ENCODE measurements at places on chromosomes 2 and 18.
A peak's percentile ranks its signal among the peaks of the same experiment; 100 is the strongest.

GRCh38 chr2:226799976-226800940, 638 bp upstream of the IRS1 start:
- DNase-seq: peak; percentile 35

DNA sequence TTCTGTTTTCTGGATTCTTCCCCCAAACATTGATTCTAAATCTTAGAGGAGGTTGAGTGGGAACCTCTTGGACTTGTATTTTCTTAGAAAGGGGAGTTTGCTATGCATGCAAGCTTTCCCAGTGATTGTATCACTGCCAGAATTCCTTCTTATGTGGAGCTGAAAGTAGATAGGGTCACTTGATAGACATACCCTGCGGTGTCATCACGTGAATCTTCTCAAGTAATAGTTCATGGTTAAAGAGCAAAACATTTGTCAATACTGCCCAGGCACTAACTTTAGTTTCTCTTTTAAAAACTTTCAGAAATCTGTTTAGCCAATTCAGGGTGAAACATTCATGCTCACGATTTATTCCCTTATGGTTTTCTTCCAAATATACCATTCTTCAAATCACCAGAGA, 6.4 kb downstream of the PMAIP1 start:
- DNase-seq: no peak

- DNase-seq: peak; percentile 92
These were observed 54.6 kb upstream of the GPR17 start for GRCh38 chr2:127591221-127591923.

DNA sequence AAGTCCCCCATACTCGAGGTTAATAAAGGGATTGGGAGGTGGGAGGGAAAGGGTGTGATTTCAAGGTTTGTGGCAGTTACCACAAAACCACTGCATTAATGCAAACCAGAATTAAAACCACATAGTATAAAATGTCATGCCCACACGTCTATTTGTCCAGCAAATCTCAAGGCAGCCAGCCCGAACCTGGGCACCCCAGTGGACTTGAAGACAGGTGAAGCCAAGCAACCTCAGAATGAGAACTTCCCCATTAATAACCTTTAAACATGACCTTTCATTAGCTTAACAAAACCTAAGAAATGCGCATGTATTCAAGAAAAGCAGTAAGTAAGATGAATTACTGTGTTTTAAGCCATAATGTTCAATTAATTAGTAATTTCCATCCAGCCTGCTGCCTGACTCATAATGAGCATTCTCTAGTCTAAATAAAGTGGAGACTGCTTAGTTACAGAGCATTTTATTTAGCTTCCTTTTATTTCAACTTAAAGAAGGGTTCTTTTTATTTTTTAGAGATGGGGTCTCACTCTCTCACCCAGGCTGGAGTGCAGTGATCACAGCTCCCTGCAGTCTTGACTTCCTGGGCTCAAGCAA, 229.6 kb downstream of the FAM210A start:
- DNase-seq: no peak

DNA sequence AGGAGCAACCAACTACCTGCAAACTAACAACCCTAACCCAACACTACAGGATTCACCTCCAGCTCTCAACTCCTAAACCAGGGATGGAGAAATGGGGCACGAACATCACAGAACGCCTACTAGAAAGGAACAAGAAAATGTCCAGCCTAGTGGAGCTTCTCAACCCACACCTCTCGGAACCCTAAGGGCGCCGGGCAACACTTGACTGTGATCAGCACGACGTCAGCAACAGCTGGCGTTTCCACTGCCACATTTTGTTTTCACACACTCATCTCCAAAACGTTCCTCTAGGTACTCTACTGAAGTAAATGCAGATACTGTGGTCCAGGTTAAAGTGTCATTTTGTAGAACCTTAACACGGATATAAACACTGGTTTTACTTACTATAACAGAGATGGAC, 4.2 kb downstream of the RNASEH1 start:
- DNase-seq: no peak

Data from 8988T (cell line).